Panc1 (cell line): ENCODE measurements at places on chromosomes 12 and 14.

- no peak for DNase-seq
Observed at GRCh38 chr14:76867516-76868453, 41.6 kb downstream of the LRRC74A start.

DNA sequence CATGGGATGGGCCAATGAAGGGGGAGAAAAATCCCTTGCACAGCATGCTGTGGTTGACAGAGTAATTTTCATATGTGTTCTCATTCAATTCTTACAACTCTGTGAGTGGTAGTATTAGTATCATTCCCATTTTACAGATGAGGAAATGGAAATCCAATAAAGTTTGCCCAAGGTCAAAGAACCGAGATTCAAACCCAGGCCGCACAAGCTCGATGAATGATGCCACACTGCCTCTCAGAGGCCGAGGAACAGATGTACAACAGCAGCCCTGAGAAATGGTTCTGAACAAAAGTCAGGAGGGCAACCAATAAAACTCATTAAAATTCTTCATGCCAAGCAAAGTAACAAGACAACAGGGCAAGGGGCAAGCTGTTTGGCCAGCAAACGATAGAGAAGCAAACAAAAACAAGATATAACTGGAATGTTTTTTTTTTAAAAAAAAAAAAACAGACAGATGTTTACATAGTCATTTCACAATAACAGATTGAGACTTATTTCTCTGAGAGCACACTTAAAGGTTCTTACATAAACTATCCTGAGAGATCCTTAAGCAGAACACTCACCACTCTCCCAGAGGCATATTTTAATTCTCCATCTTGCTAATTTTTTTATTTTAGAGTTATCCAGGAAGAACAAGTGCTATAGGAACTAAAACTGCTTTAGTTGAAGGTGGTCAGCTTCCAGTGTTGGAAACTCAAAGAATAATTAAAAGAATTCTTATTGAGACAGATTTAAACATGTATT lies 85.8 kb downstream of the EXOC5 start:
- no peak for DNase-seq

DNA sequence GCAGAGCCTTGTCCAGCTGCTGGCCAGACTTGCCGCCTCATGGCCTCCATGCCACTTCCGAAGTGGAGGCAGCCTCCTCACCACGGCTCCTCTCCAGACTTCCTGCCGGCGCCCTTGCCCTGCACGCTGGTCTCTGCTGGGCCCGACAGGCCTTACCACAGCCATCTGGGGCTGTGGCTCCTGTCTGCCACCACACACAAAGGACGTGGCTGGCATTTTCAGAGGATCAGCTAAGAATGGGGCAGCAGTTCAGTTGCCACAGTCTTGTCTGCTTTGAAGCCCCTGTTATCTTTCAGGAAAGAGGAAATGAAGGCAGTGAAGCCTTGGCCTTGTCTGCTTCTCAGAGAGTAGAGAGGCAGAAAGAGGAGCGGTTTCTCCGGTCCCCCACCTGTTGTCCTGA lies 178.0 kb upstream of the FKBP4 start:
- DNase-seq = no peak

DNA sequence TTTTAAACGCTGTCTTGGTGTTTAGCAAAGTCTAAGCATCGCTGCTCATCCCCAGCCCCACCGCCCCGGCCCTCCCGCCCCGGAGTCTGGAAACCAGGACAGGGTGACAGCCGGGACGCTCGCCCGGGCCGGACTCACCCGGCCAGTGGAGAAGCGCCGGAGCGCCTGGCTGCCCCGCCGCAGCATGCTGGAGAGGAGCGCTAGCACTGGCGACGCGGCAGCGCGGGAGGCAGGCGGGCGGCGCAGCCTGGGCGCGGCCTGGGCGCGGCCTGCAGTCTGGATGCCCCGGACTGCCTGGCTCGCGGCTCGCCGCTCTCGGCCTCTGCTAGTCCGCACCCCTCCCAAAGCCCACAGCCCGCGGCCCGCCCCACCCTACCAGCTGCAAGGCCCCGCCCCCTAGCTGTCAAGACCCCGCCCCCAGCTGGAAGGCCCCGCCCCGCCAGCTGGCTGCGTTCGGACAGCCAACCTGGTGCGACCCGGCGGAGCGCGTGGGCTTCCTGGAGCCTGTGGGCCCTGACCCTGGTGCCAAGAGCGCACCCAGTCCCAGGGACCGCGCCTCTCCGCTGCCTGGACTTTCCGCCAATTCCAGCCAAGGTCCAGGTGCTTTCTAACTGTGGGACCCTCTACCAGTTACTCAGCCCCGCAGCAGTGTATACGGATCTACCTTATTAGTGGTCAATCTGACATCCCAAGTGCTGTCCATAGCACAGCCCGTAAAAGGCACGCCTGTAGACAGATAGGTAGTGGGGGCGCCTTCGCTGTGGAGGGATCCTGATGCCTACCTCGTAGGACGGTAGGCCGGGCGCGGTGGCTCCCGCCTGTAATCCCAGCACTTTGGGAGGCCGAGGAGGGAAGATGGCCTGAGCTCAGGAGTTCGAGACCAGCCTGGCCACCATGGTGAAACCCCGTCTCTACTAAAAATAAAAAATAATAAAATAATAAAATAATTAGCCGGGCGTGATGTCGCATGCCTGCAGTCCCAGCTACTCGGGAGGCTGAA lies at the start of gene ALDH1L2:
Gene ALDH1L2, minus strand, starts transcription at position 208 of the 1,000 bp plus-strand sequence. Its CDS starts 22 bp downstream, at position 186.
- no peak for DNase-seq

DNA sequence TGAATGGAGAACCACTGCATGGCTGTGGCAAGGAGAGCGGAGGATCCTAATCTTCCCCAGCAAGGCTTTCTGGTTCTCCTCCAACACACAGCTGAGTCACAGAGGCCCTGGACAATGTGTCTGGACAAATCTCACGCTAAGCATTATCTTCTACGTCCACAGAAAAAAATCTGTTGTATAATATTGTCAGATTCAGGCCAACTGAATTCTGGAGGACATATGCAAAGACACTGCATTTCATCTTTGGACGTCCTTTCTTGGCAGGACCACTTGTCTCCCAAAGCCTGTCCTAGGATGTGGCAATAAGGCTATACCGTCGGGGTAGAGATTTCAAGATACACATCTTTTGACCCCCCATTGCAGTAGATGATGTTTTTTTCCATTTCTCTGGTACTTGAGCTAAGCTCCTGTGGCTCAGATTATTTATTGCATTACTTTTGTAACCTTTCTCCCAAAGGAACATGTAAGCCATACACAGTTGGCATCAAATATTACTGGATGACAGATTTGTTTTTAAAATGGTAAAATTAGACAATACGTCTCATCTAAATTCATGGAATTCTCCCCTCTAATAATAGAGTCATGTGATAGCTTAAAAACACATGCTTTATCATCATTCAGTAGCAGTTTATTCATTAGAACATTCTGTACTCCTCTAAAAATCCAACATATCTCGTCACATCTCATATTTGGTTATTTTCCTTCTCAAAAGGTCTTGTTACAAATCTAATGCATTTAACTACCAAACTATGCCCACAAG lies 19.4 kb downstream of the LMO3 start:
- no peak for DNase-seq

DNA sequence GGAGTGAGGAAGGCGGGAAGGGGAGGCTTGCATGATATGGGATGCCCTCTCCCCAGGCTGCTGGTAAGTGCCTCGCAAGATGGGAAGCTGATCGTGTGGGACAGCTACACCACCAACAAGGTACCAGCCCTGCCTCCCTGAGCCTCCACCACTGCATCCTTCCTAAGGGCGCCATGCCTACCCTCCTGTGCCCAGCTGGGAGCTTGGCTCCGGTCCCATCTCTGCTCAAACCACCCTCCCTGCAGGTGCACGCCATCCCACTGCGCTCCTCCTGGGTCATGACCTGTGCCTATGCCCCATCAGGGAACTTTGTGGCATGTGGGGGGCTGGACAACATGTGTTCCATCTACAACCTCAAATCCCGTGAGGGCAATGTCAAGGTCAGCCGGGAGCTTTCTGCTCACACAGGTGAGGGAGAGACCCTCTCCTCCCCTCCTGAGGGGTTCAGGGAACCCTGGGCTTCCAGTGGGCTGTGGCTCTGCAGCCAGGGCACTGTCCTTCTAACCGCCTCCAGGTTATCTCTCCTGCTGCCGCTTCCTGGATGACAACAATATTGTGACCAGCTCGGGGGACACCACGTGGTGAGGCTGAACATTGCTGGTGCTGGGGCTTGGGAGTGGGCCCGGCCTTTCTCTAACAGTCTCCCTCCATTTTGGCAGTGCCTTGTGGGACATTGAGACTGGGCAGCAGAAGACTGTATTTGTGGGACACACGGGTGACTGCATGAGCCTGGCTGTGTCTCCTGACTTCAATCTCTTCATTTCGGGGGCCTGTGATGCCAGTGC lies 2.6 kb downstream of the GNB3 start:
- no peak for DNase-seq

DNA sequence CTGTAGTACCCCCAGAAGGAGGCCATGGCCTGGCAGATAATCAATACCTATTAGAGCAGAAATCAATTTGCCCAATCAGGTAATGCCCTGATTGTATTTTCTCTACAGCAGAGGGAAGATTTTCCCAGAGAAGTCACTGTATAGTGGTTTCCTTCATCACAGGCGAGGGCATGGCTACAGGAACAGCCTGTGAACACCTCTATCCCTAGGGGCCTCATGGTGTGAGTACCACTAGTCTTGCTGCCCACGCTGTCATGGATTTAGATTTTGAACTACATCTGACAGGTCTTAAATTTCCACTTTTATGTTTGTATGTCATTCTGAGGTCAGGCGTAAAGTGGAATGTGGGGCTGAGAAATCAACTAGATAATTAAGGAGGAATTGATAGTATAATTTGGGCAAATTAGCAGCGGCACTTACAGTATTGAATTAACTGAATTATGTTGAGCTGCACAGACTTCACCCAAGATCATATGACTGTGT lies 42.4 kb upstream of the STXBP6 start:
- no peak for DNase-seq
